ENCODE measurements at places on chromosomes 16 and 17.

GRCh38 chr16:73405851-73406250 is 357.9 kb upstream of the ZFHX3 start:
- no peak for DNase-seq

DNA sequence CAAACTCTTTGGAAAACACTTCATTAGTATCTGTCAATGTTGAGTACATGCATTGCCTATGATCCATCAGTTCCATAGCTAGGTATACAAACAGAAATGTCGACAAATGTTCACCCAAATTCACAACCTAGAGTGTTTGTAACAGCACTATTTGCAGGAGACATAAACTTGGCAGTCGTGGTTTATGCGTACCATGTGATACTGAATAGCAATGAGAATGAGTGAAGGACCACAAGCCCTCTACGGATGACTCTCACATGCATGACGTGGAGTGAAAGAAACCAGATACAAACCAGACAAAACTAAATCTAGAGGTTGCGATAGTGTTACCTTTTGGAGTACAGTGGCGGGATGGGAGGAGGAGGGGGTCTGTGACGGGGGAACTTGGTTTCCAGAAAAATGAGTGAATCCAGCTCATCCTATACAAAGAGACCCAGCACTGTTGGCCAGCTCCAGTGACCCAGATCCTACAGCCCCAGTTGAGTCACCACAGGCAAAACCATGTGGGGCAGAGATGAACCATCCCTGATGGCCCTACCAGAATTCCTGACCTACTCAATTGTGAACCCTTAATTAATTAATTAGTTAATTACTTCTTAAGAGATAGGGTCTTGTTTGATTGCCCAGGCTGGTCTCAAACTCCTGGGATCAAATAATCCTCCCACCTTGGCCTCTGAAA is 15.9 kb upstream of the ULK2 start:
- DNase-seq = no peak

- DNase-seq = no peak
These were observed 499 bp downstream of the PIP4K2B start for GRCh38 chr17:38798614-38799500.

DNA sequence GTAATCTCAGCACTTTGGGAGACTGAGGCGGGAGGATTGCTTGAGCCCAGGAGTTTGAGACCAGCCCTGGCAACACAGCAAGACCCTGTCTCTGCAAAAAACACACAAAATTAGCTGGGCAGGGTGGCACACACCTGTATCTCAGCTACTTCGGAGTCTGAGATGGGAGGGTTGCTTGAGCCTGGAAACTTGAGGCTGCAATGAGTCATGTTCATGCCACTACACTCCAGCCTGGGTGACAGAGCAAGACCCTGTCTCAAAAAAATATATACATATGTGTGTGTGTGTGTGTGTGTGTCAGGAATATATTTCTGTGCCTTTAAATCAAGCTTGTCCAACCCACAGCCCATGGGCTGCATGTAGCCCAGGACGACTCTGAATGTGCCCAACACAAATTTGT is 55.2 kb downstream of the CRISPLD2 start:
- DNase-seq = no peak

- DNase-seq = peak; percentile 78
These were observed 53.8 kb downstream of the PRMT7 start for GRCh38 chr16:68364561-68364998.

All from H1 (cell line).